ENCODE measurements at places on chromosomes 6 and 20.

- DNase-seq = no peak
Observed at GRCh38 chr6:143598466-143599080, 79.2 kb upstream of the PHACTR2 start.

DNA sequence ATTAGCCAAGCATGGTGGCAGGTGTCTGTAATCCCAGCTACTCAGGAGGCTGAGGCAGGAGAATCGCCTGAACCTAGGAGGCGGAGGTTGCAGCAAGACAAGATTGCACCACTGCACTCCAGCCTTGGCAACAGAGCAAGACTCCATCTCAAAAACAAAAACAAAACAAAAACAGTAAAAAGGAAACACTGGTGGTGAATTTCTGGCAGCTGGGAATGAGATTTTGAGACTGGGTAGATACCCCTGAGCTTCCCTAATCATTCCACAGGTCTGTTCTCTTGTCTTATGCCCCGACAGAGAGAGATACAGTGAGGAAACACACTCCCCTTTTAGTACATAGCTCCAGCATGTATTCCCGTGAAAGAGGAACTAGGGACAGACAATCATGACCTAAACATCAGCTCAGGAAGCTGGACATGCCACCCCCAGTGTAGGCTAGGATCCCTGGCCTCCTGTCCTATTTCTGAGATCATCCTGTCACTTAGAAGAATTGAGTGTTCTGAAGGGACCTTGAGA lies 9.6 kb downstream of the MAN1A1 start:
- DNase-seq = no peak

- DNase-seq = no peak
Observed at GRCh38 chr20:20939006-20939405, 167.2 kb downstream of the LINC00237 start.

- no peak for DNase-seq
Observed at GRCh38 chr6:121436274-121436857, 920 bp downstream of the GJA1 start.

GRCh38 chr6:96931198-96931597 lies 6.7 kb downstream of the KLHL32 start:
- DNase-seq = no peak

GRCh38 chr20:54550776-54551396 lies 75.5 kb downstream of the DOK5 start:
- no peak for DNase-seq

- DNase-seq = no peak
Observed at GRCh38 chr6:5305968-5306626, 44.8 kb downstream of the FARS2 start.

DNA sequence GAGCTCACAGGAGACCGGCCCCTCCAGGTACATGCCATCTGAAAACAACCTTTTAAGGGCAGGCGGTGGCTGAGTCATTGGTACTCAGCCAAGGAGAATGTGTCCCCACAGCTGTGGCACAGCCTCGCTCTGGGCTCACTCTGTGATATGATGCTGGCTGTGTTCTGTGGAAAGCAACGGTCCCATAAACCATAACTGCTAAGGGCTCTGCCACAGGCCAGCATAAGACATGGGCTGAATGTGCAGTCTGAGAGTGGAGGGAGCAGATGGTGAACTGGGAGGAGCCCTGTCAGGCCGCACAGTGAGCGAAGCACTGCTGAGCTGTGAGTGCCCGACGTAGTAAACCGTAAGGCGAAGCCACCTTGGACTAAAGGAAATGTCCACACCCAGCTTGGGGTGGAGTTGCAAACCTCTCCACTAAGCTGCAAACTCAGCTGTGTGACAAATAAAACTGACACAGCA lies 375.8 kb downstream of the THBS2 start:
- DNase-seq = no peak

DNA sequence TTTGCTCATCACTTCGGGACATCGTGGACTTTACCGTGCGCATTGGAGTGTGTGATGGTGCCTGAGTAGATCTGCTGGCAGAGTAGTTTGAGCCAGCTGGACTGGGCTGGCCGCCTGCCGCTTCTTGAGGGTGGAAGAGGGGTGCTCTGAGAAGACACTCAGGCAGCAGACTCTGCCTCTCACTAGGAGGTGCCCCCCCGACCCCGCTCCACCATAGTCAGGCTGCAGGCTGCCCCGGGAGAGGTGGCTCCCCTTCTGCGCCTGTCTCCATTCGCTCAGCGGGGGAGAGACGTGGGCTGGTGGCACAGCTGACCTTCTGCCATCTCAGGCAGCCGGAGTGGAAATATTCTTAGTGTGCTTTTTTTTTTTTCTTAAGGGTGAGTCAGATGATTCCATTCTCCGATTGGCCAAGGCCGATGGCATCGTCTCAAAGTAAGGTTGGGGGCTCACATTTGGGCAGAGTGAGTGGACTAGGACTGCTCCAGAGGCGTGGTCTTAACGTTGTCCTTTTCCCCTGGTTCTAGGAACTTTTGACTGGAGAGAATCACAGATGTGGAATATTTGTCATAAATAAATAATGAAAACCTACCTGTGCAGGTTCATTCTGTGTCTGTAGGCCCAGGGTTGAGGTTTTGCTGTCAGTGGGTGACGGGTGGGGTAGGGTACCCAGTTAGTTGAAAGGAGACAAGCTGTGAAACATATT lies 1.2 kb downstream of the RPS21 start:
- DNase-seq = peak; percentile 58

DNA sequence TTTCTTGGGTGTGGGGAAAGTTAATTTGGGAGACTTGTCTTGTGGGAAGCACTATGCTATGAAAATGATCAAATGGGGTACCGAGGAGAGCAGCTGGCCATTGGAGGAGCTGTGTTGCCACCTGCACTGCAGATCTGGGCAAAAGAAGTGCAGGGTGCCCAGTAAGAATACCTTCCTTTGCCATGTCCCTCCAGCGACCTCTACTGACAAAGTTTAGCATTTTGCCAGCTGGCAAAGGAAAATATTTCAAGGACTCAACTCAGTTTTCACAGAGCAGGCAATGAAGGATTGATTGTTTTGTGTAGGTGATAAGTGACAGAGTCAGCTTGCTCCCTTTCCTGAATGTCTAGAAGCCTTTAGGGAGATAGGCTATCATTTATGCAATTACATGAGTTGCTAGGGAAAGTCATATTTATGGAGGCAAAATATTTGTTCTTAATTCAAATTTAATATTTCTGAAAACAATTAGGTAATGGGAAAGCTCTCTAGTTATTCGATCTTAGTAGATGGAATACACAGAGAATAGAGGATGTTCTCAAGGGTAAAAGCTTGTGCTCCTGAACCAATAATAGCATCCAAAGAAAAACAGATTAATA lies 118.4 kb downstream of the FARS2 start:
- DNase-seq = peak; percentile 53

DNA sequence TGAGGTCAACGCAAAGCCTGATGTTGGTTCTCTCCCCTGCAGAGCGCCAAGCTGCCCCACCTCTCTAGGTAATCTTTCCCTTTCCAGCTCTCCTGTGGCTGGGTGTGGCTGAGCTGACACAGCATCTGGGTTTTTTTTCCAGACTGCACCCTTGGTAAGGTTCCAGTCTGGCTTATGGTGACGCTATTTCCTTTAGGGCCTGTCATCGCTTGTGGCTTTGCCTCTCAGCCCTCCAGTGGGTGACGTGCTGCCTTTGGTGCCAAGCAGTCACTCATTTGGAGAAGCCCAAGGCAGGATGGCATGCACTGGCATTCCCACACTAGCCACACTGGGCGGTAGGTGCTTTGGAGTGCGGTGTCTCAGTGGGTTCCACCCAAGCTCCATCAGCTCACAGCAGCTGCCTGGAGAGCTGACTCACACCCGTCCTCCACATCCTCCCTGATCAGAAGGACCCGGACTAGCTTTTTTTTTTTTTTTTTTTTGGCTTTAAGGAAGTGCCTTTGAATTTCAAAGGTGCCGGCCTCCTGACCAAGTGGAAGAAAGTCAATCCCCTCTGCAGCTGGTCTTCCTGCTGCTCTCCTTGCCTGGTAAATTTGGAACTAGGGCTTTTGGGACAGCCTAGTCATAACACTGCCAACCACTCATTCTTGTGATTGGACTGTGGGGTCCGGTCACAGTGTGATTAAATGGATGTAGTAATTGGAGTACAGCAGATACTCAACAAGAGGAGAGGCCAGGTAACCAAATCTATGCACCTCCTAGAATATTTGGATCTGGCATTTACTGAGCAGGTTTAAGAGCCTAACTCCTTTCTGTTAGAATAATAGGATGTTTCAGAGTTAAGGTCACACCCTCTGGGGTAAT lies 153.6 kb downstream of the CD83 start:
- DNase-seq = peak; percentile 100

DNA sequence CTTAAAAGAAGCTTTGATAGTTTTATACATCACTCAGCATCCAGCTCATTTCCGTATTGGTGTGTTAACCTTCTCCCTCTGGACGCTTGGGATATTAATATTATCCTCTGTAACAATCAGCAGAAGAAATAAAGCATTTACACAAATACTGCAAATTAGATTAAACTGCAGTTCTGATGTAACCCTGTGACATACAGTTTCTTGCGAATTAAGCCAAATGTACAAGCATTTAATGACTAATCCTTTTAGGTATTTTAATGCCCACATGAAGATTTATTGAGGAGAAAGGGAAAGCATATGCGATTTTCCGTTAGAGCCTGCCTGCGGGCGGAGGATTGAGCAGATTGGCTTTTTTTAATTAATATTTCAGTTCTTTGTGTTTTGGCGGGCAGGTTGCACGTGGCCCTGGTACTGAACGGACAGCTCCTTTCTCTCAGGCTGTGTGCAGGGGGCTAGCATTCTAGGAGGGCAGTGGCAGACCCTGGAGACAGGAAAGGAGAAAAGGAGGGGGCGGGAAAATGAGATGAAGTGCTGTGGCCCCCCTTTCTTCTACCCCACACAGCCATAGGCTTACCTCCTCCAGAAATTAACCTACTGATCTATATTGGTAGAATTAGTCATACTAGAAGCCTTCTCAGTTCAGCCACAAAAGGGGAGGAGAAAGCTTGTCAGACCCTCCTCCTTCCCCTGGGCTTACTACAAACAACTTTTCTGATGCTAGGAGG lies 14.1 kb upstream of the TFAP2D start:
- no peak for DNase-seq

GRCh38 chr6:52752310-52752709 lies 11.0 kb downstream of the GSTA2 start:
- DNase-seq = no peak

DNA sequence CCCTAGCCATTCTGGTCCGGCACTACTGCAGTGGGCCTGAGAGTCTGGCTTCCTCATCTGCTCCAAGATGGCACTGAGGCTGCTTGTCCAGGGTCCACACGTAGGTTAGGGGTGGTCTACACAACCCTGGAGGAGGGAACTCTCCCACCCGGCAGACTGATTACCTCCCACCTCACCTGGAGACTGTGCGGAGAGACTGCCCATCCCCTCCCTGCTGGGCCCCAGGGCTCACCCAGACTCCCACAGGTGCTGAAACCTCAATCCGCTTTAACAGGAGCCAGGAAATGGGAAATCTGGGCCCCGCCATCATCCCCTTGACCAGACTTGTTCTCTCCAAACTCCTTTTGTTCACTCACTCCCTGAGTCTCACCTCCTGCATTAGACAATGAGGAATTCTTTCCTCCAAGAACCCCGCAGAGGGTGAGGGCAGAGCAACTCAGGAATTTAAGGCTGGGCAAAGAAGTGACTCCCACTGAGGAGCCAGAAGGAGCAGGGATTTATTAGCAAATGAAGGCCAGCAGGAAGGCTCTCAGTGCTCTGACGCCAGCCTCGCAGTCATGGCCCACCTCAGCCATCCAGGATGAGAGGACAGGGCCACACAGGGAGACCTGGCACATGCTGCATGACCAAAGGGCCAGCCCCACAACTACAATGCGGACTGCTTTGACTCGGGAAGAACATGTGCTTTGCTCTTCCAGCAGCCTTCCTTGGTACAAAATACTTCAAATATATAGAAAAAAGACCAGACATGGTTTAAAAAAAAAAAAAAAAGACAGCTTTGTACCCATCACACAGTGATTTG lies 53.0 kb downstream of the CDK5RAP1 start:
- DNase-seq = no peak

DNA sequence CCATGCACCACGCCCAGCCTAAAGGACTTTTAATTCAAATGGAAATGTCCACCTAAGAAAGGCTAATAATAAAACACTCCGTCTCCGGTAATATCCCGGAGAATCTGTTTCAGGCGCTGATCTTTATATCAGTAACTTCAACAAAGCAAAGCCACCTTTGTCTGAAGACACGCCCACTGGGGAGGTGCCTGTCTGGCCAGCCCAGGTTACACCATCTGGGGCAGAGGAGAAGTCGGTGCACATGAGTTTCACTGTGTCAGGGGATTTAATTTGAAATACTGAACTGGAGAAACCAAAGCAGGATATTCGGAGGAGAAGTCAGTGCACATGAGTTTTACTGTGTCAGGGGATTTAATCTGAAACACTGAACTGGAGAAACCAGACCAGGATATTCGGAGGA lies 9.4 kb downstream of the SERPINB6 start:
- DNase-seq = no peak

GRCh38 chr6:28336284-28337120 lies 554 bp upstream of the ZSCAN31 start:
- peak; percentile 25 for DNase-seq

DNA sequence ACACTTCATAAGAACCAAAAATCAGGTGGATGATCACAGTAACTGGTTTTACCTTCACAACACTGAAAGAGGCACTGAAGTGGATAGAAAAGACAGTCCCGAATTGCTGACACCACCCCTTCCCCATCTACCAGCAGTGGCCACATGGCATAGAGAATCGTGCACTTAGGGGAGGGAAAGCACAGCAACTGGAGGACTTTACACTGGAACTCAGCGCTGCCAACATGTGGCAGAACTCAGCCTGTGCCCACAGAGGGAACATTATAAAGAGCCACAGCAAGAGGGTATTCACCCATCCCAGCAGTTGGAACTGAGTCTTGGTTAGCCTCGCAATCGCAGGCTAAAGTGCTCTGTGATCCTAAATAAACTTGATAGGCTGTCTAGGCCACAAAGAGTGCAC lies 6.5 kb upstream of the KIAA1586 start:
- no peak for DNase-seq

DNA sequence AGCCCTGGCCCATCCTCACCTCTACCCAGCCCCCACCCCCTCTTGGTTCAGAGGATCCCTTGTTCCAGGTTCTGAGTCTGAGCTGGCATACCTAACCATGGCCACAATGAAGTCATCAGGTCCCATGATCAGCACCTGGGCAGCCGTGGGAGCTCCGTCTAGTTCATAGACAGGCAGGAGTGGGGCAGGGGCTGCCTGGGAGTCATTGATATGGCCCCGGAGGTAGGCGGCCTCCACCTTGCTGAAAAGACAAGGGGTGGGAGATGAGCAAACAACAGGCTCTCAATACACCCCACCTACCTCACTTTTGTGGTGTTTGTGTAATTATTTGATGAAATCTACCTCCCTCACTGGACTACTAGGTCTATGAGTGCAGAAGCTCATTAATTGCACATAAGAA lies 20.4 kb downstream of the GGT7 start:
- no peak for DNase-seq

- DNase-seq = no peak
Observed at GRCh38 chr6:154358019-154358545, 1.5 kb upstream of the IPCEF1 start.

GRCh38 chr20:61901392-61902220 lies 164.1 kb downstream of the TAF4 start:
- peak; percentile 42 for DNase-seq

- DNase-seq = peak; percentile 48
Observed at GRCh38 chr6:10520468-10520867, 683 bp upstream of the GCNT2 start.
